Muscle of leg (tissue), 16 donors: ENCODE measurements at places on chromosomes 3 and 15. TPM values are rescaled to one million over a fixed set of nuclear protein-coding genes. Genes with fewer than 3 reads are reported as not detected.

- no peak for DNase-seq
Observed at GRCh38 chr3:126345231-126345630, 12.0 kb downstream of the KLF15 start.

- DNase-seq = peak; percentile 69
Observed at GRCh38 chr15:51281368-51281967, 56.9 kb downstream of the CYP19A1 start.

GRCh38 chr3:109819734-109820133, 482.4 kb upstream of the DPPA4 start:
- DNase-seq = no peak

The EIF1B gene
- polyA plus RNA-seq = 65.4 TPM

GRCh38 chr15:27730868-27731267, 368.2 kb downstream of the OCA2 start:
- no peak for DNase-seq

GRCh38 chr3:136294176-136294575, 44.0 kb downstream of the PCCB start:
- DNase-seq = no peak

The PRR20G gene
- polyA plus RNA-seq = not detected
